ENCODE measurements at places on chromosomes 11 and 22. TPM values are rescaled to one million over a fixed set of nuclear protein-coding genes. Genes with fewer than 3 reads are reported as not detected.

SLC7A4 gene
- not detected for total RNA-seq

CASP12 gene
- total RNA-seq = 3.4 TPM

SMCO4 gene
- 127 TPM for total RNA-seq

SLC35E4 gene
- total RNA-seq = 3.7 TPM

BIRC3 gene
- 6.0 TPM for total RNA-seq

NLRP14 gene
- 0.11 TPM for total RNA-seq

- no peaks in the 10 kb centered on the region for H3K27me3 ChIP-seq
- DNase-seq = no peak
- H3K4me1 ChIP-seq = no peaks in the 10 kb centered on the region
- H3K4me3 ChIP-seq = no peak overlapping the region
Measured at GRCh38 chr11:78373689-78374088, 43.9 kb downstream of the GAB2 start.

DNA sequence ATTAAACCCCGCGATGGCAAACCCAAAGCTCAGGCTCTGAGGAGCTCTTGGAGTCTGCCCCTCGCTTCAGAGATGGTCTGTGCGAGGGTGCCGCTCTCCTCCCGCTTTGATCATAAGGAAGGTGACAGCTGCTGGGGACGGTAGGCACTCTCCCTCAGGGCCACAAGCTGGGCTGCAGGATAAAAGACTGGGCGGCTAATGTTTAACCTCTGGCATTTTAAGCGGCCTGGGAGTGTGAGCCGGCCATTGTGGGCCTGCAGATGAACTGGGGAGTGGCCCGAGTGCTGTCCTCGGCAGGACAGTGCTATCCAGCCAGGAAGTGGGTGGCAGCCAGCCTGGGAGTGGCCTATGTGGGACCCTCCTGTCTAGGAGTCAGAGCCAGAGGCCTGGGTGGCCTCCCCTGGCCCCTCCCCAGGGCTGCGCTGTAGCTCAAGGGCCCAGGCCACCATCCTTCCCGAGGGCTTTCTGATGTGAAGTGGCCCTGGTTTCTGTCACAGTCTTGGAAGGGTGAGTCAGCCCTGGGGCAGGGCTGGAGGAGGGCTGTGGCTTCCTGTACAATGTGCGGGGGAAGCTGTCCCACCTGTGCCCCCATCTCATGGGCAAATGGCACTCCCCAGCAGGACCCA is 58.7 kb upstream of the PRODH start:
- no peak for DNase-seq
- H3K4me1 ChIP-seq = no peaks in the 10 kb centered on the region
- no peaks in the 10 kb centered on the region for H3K36me3 ChIP-seq
- no peak overlapping the region for H3K27ac ChIP-seq
- no peaks in the 10 kb centered on the region for H3K27me3 ChIP-seq
- H3K4me3 ChIP-seq = no peak overlapping the region

GRCh38 chr11:96211436-96211835 is 131.6 kb downstream of the MAML2 start:
- H3K27ac ChIP-seq = no peak overlapping the region
- no peak for DNase-seq
- H3K36me3 ChIP-seq = no peaks in the 10 kb centered on the region
- H3K4me1 ChIP-seq = peaks cover 21% of the 10 kb centered on the region
- H3K4me3 ChIP-seq = no peak overlapping the region

GRCh38 chr22:27420817-27421361 is 380.7 kb downstream of the MN1 start:
- no peak overlapping the region for H3K4me3 ChIP-seq
- H3K36me3 ChIP-seq = no peaks in the 10 kb centered on the region
- DNase-seq = peak; percentile 90
- no peak overlapping the region for H3K27ac ChIP-seq

- H3K27me3 ChIP-seq = no peaks in the 10 kb centered on the region
- H3K36me3 ChIP-seq = no peaks in the 10 kb centered on the region
- H3K4me1 ChIP-seq = peaks cover 27% of the 10 kb centered on the region
- H3K4me3 ChIP-seq = no peak overlapping the region
- no peak overlapping the region for H3K27ac ChIP-seq
- no peak for DNase-seq
Measured at GRCh38 chr11:44797886-44798606, 71.3 kb downstream of the TSPAN18 start.

- H3K4me3 ChIP-seq = no peak overlapping the region
- DNase-seq = no peak
- H3K36me3 ChIP-seq = no peaks in the 10 kb centered on the region
- H3K4me1 ChIP-seq = no peaks in the 10 kb centered on the region
Measured at GRCh38 chr11:128164080-128164741, 423.1 kb downstream of the ETS1 start.

GRCh38 chr11:88146106-88146505 is 29.1 kb downstream of the RAB38 start:
- no peak overlapping the region for H3K4me3 ChIP-seq
- no peaks in the 10 kb centered on the region for H3K4me1 ChIP-seq
- H3K27me3 ChIP-seq = no peaks in the 10 kb centered on the region
- no peaks in the 10 kb centered on the region for H3K36me3 ChIP-seq

DNA sequence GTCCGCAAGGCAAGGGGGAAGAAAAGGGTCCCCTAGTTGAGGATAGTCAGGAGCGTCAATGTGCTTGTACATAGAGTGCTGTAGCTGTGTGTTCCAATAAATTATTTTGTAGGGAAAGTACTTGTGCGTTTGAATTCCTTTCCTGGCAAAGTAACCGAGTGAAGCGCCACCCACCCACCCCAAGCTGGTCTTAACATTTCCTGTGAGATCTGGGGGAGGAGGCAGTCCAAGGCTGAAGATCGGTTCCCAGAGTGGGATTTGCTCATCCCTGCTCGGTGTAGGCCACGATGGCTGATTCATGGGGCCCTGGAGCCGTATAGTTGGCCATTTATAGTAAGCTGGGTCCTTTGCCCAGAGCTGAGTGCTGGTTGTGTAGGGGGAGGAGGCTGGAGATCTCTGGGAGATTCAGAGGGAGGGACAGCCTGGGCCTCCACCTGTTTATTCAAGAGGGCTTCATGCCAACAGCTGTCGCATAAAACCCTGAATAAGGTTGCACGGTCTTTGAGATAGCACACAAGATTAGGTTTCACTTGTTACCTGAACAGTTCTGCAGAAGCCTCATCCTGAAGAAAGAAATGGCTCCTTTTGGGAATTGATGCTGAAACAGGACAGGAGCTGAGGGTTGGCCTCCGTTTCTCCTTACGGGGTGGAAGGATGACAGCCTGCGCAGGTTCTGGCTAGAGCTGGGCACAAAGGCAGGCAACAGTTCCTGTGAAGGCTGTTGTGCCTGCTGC is 2.4 kb downstream of the ATF4 start:
- H3K27ac ChIP-seq = peak overlapping the region; percentile 99
- peak; percentile 51 for DNase-seq
- peaks cover 49% of the 10 kb centered on the region for H3K4me1 ChIP-seq

DNA sequence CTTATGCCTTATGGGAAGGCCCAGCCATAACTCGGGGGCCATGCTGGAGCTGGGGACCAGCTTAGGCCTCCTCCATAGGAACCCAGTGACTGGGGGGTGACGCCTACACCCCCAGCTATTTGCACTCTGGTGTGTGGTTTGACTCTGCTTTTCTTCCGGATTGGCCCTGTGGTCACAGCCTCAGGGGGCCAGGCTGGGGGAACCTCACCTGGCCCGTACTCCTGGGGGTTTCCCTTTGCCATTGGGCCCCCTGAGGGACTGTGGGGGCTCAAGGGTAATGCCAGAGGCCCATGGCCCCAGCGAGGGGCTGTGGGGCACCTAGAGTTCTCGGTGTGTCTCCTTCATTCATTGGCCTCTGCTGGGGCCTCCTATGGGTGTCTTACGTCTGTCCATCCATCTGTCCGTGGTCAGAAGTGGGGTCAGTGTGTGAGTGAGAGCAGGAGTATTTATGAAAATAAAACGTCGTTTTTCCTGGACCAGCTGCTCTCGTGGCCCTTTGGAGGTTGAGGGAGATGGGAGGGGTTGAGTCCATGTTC is 6.3 kb upstream of the SH3BP1 start:
- H3K27me3 ChIP-seq = no peaks in the 10 kb centered on the region
- peak overlapping the region; percentile 69 for H3K27ac ChIP-seq
- H3K36me3 ChIP-seq = peaks cover 14% of the 10 kb centered on the region
- H3K4me3 ChIP-seq = no peak overlapping the region
- no peak for DNase-seq
- H3K4me1 ChIP-seq = peaks cover 23% of the 10 kb centered on the region

DNA sequence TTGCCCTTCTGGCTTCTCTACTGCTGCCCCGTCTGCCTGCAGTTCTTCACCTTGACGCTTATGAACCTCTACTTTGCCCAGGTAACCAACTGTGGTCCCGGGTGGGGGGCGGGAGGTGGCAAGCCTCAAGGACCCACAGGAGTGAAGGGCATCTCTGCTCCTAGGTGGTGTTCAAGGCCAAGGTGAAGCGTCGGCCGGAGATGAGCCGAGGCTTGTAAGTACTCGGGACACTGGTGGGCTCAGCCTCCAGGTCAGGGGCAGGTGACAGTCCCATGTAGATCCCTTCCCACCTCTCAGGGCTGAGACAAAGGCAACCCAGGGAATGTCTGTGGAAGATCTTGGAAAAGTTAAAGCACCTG is 1.1 kb downstream of the GPR137 start:
- DNase-seq = no peak
- no peak overlapping the region for H3K27ac ChIP-seq
- no peaks in the 10 kb centered on the region for H3K27me3 ChIP-seq
- no peaks in the 10 kb centered on the region for H3K36me3 ChIP-seq

GRCh38 chr11:2885017-2885677 is 428 bp downstream of the CDKN1C start:
- DNase-seq = peak; percentile 67
- H3K4me1 ChIP-seq = peaks cover 21% of the 10 kb centered on the region
- no peaks in the 10 kb centered on the region for H3K27me3 ChIP-seq

DNA sequence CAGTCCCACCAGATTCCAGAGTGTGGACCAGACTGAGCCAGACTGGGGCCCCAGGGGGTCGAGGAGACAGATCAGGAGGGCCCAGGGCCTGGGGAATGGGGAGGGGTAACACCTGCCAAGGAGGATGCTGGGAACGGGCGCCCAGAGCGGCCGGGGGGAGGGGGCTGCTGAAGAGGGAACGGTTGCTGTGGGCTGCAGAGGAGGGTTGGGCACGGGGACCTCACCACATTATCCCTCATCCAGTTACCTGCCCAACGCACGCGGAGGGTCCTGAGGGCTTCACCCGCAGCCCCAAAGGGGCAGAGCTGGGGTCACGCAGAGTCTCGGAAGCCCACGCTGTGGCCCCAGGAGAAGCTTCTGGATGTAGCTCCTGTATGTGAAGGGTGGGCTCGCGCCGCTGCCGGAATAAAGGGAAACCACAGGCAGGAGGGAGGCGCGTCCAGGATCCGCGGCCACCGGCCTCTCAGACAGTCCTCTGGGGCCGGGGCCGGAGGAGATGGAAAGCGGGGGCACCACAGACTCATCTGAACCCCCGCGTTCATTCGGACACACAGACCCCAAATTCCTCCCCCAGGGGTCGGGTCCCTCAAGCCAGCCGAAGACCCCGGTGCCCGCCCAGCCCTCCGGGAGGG is 866 bp upstream of the SELENOO start:
- no peak for DNase-seq
- peak overlapping the region; percentile 58 for H3K4me3 ChIP-seq
- no peaks in the 10 kb centered on the region for H3K27me3 ChIP-seq
- H3K36me3 ChIP-seq = peaks cover 14% of the 10 kb centered on the region
- H3K4me1 ChIP-seq = peaks cover 18% of the 10 kb centered on the region

GRCh38 chr22:35914665-35915476 is 113.8 kb downstream of the RBFOX2 start:
- peak overlapping the region; percentile 62 for H3K27ac ChIP-seq
- peak; percentile 69 for DNase-seq
- peak overlapping the region; percentile 5 for H3K4me3 ChIP-seq
- H3K4me1 ChIP-seq = peaks cover 41% of the 10 kb centered on the region
- H3K36me3 ChIP-seq = no peaks in the 10 kb centered on the region
- H3K27me3 ChIP-seq = no peaks in the 10 kb centered on the region

- no peak overlapping the region for H3K27ac ChIP-seq
- DNase-seq = peak; percentile 27
- H3K36me3 ChIP-seq = no peaks in the 10 kb centered on the region
- no peak overlapping the region for H3K4me3 ChIP-seq
Measured at GRCh38 chr22:38452373-38453065, 2.5 kb downstream of the KCNJ4 start.

DNA sequence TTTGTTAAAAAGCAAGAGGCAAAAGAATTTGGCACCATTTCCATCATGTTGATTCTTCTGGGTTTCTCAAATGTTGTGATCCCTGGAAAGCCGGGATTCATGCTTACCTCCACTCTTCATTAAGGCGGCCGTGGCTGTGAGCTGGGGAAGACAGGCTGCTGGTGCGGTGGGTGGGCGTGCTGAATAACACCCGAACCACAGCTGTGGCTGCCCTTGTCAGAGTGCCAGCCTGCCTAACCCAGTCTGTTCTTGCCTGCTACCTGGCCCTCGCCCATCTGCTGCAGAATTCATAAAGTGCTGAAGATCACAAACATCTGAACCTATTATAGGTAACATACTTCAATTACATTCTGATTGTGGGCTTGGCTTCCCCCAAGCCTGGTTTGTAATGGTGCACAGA is 95.8 kb upstream of the RCN1 start:
- no peak overlapping the region for H3K27ac ChIP-seq
- H3K4me1 ChIP-seq = no peaks in the 10 kb centered on the region
- H3K4me3 ChIP-seq = no peak overlapping the region
- no peaks in the 10 kb centered on the region for H3K36me3 ChIP-seq
- H3K27me3 ChIP-seq = no peaks in the 10 kb centered on the region
- DNase-seq = no peak

DNA sequence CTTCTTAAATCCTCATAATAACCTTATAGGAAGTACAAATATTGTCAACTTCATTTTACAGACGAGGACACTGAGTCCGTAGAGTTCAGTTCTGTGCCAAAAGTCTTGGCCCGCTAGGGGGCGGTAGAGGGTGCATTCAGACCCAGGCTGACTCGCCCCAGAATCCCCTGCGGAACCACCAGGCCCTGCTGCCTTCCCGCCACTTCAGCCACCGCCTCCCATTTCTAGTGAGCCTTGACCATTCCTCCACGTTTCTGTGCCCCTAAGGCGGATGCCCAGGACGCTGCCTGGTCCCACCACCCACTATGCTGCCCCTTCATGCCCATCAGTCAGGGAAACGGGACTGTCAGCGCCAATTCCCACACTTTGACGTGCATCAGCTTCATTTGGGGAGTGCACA is 19.1 kb downstream of the SYT13 start:
- H3K4me3 ChIP-seq = no peak overlapping the region
- H3K4me1 ChIP-seq = no peaks in the 10 kb centered on the region
- H3K36me3 ChIP-seq = no peaks in the 10 kb centered on the region
- H3K27me3 ChIP-seq = no peaks in the 10 kb centered on the region
- H3K27ac ChIP-seq = no peak overlapping the region
- no peak for DNase-seq

DNA sequence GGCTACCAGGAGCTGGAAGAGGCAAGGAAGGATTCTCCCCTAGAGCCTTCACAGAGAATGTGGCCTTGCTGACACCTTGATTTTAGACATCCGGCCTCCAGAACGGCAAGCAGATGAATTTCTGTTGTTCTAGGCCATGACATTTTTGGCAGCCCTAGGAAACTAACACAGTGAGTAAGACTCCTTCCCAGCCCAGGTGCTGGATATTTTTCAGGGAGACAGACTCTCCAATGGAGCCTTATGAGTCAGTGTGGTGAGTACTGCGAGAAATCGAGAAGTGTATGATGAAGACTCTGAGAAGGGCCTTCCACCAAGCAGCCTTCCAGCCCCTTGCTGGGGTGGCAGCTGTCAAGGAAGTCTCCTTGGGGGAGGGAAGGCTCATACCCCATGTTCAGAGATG is 114.4 kb downstream of the OSBP2 start:
- no peaks in the 10 kb centered on the region for H3K27me3 ChIP-seq
- H3K4me3 ChIP-seq = no peak overlapping the region
- H3K27ac ChIP-seq = no peak overlapping the region
